ENCODE measurements at places on chromosomes 7 and 10. TPM values are rescaled to one million over a fixed set of nuclear protein-coding genes. Genes with fewer than 3 reads are reported as not detected.

SCIN gene
- total RNA-seq = 1.1 TPM

MAGI2 gene
- 13.8 TPM for total RNA-seq

UPK3BL1 gene
- total RNA-seq = 15.4 TPM

BHLHA15 gene
- not detected for total RNA-seq

HNRNPA2B1 gene
- 63.9 TPM for total RNA-seq

CPA2 gene
- not detected for total RNA-seq

BRAT1 gene
- 28.6 TPM for total RNA-seq

MOGAT3 gene
- not detected for total RNA-seq

RHOBTB1 gene
- 45.3 TPM for total RNA-seq

TMEM270 gene
- not detected for total RNA-seq

LIPM gene
- total RNA-seq = not detected

TSPAN12 gene
- 1.1 TPM for total RNA-seq

ITPRID1 gene
- not detected for total RNA-seq

LBX1 gene
- not detected for total RNA-seq

MMRN2 gene
- 1.6 TPM for total RNA-seq

PILRA gene
- total RNA-seq = 0.36 TPM

PROSER2 gene
- total RNA-seq = not detected

ACTL6B gene
- not detected for total RNA-seq

ANKRD22 gene
- 0.16 TPM for total RNA-seq
